Right lobe of liver (tissue), 6 donors: ENCODE measurements at places on chromosomes 16 and 17. TPM values are rescaled to one million over a fixed set of nuclear protein-coding genes. Genes with fewer than 3 reads are reported as not detected.

Gene GNGT2
- total RNA-seq = 0.70 TPM

Gene OR4D1
- not detected for total RNA-seq

Gene CRHR1
- total RNA-seq = not detected

Gene OR1F1
- total RNA-seq = not detected

Gene TNFRSF17
- total RNA-seq = not detected

Gene SCRN2
- 18.1 TPM for total RNA-seq

Gene ASPA
- 5.0 TPM for total RNA-seq

Gene PITPNM3
- total RNA-seq = 0.91 TPM

Gene CLEC19A
- total RNA-seq = not detected

Gene DLX4
- not detected for total RNA-seq

Gene TBC1D16
- total RNA-seq = 11.4 TPM
